Neural progenitor cell (in vitro differentiated cells): ENCODE measurements at places on chromosomes 13 and 19. TPM values are rescaled to one million over a fixed set of nuclear protein-coding genes. Genes with fewer than 3 reads are reported as not detected.

DNA sequence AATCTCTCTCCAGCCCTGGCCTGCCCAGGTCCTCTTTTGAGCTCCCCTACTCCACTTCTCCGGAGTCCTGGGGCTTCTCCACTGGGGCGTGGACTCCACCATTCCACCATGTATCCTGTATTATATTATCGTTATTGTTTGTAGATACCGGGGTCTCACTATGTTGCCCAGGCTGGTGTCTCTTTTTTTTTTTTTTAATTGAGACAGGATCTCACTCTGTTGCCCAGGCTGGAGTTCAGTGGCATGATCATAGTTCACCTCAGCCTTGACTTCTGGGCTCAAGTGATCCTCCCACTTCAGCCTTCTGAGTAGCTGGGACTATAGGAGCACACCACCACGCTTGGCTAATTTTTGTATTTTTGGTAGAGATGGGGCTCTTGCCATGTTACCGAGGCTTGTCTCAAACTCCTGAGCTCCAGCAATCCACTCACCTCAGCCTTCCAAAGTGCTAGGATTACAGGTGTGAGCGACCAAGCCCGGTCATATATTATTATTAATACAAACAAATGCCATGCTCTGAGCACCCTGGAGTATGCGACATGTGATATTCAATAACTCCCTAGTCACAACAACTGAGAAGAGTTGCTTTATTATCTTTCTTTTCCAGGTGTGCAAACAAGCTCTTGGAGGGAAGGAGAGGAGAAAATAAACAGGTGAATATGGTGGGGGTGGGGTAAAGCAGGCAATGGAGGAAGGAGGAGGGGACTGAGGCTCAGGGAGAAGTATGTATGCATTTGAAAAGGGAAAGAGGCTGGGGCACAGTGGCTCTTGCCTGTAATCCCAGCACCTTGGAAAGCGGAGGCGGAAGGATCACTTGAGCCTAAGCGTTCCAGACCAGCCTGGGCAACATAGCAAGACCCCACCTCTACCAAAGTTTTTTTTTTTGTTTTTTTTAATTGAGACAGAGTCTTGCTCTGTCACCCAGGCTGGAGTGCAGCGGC, 2.8 kb upstream of the CERS4 start:
- H3K4me3 ChIP-seq = no peak overlapping the region
- no peak for DNase-seq

GRCh38 chr13:21443171-21443570, 15.9 kb downstream of the ZDHHC20 start:
- H3K36me3 ChIP-seq = peaks cover 8% of the 10 kb centered on the region
- H3K4me1 ChIP-seq = no peaks in the 10 kb centered on the region
- H3K4me3 ChIP-seq = no peak overlapping the region
- no peak overlapping the region for H3K27ac ChIP-seq
- H3K27me3 ChIP-seq = no peaks in the 10 kb centered on the region

GRCh38 chr19:16358456-16358855, 33.8 kb downstream of the KLF2 start:
- DNase-seq = no peak
- H3K27me3 ChIP-seq = no peaks in the 10 kb centered on the region
- H3K4me3 ChIP-seq = no peak overlapping the region
- no peaks in the 10 kb centered on the region for H3K4me1 ChIP-seq

- no peaks in the 10 kb centered on the region for H3K27me3 ChIP-seq
- H3K4me3 ChIP-seq = no peak overlapping the region
- H3K27ac ChIP-seq = peak overlapping the region; percentile 6
- H3K4me1 ChIP-seq = peaks cover 18% of the 10 kb centered on the region
- no peaks in the 10 kb centered on the region for H3K36me3 ChIP-seq
These were observed 18.2 kb downstream of the CRX start for GRCh38 chr19:47839913-47840312.

DNA sequence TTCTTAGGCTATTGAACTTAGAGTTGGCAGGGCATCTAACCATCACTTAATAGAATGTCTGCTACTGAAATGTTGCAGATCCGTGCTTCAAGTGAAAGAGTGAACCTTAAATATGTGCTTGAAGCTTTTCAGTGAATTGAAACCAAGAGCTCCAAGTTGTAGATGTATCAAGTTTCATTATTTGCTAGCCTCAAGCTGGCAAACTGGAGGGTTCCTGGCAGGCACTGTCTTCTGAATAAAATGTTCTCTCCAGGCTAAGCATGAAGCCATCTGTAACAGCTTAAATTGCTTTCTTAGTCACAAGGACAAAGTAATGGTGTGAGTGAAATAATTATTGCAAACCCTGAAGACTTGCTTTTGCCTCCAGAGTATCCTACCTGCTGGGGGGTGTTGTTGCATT, 415.0 kb upstream of the SPRY2 start:
- peaks cover 11% of the 10 kb centered on the region for H3K4me1 ChIP-seq
- no peaks in the 10 kb centered on the region for H3K27me3 ChIP-seq
- H3K36me3 ChIP-seq = no peaks in the 10 kb centered on the region
- no peak overlapping the region for H3K27ac ChIP-seq

DNA sequence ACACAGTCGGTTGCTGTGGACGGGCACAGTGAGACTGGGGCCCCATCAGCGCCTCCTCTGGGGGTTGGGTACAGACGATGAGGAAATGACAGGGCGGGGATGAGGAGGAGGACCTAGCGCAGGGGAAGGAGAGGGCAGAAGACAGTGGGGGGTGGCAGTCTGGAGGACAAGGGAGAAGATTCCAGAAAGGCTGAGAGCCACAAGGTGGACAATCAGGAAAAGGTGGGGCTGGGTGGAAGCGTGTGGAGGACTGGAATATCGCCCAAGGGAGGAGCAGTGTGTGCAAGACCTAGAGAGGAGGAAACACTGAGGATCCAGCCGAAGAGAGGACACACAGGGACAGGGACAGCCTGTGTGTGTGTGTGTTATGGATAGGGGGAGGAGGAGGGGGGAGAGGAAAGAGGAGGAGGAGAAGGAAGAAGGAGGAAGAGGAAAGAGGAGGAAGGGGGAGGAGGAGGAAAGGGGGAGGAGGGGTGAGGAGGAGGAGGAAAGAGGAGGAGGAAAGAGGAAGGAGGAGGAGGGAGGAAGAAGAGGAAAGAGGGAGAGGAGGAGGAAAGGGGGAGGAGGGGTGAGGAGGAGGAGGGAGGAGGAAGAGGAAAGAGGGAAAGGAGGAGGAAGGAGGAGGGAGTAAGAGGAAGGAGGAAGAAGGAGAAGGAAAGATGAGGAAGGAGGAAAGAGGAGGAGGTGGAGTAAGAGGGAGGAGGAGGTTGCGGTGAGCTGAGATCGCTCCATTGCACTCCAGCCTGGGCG, 15.8 kb upstream of the GARIN5A start:
- peaks cover 7% of the 10 kb centered on the region for H3K4me1 ChIP-seq
- H3K36me3 ChIP-seq = no peaks in the 10 kb centered on the region
- peaks cover 87% of the 10 kb centered on the region for H3K27me3 ChIP-seq
- H3K4me3 ChIP-seq = no peak overlapping the region

GRCh38 chr19:48511800-48512503, at the start of gene LMTK3:
TSS of gene LMTK3 (minus strand) at chr19:48511835. CDS start at chr19:48511576, 259 bp downstream.
- H3K4me1 ChIP-seq = no peaks in the 10 kb centered on the region
- no peaks in the 10 kb centered on the region for H3K36me3 ChIP-seq
- no peak within 1 kb of the TSS for H3K27ac ChIP-seq
- H3K27me3 ChIP-seq = peaks cover 30% of the 10 kb centered on the region
- DNase-seq = peak; percentile 87

GRCh38 chr13:33229446-33230177, 55.9 kb downstream of the STARD13 start:
- peaks cover 10% of the 10 kb centered on the region for H3K4me1 ChIP-seq
- no peak overlapping the region for H3K4me3 ChIP-seq
- H3K27me3 ChIP-seq = no peaks in the 10 kb centered on the region
- peak; percentile 10 for DNase-seq

GRCh38 chr19:3194106-3195087, 8.7 kb downstream of the NCLN start:
- no peaks in the 10 kb centered on the region for H3K4me1 ChIP-seq
- no peaks in the 10 kb centered on the region for H3K27me3 ChIP-seq
- H3K36me3 ChIP-seq = no peaks in the 10 kb centered on the region
- H3K4me3 ChIP-seq = no peak overlapping the region
- H3K27ac ChIP-seq = no peak overlapping the region

Gene HOOK2
- total RNA-seq = 14.3 and 25.1 TPM in 2 replicates

Gene RDH8
- not detected in 2 replicates for total RNA-seq

Gene ZNF546
- 5.0 and 8.2 TPM in 2 replicates for total RNA-seq

Gene ANKRD24
- 0.15 and 2.3 TPM in 2 replicates for total RNA-seq

Gene CD209
- not detected in 2 replicates for total RNA-seq

Gene FCAR
- total RNA-seq = not detected in 2 replicates
